Forelimb muscle (tissue), 1 donor: ENCODE measurements at places on chromosomes 3 and 15.
A peak's percentile ranks its signal among the peaks of the same experiment; 100 is the strongest.

GRCh38 chr15:58491499-58492202 lies 59.9 kb downstream of the LIPC start:
- DNase-seq, result no peak

DNA sequence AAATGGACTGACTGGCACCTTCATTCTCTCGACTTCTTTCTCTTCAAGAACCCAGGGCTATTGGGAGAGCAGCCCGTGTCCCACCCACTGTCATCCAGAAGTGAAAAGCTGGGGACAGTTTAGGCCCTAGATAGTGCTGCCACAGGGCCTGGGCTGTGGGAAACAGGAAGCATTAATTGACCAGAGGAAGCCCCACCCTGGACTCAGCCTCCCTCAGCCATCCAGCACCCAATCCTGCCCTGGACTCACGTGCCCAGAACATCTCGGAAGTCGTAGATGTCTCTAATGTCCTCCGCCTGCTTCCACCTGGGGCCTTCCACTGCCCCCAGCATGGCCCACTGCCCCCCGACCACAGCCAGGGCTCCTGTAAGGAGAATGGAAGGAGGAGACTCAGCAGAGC lies 2.3 kb downstream of the CAMK1 start:
- no peak for DNase-seq

- no peak for DNase-seq
Observed at GRCh38 chr3:197736010-197736490, 654 bp downstream of the RUBCN start.

- no peak for DNase-seq
Observed at GRCh38 chr15:75712668-75713337, at the start of gene CSPG4. CSPG4 (minus strand) TSS chr15:75712848; CDS start chr15:75712755, 93 bp downstream.

GRCh38 chr15:58590236-58590635 lies 158.4 kb downstream of the LIPC start:
- DNase-seq, result no peak

DNA sequence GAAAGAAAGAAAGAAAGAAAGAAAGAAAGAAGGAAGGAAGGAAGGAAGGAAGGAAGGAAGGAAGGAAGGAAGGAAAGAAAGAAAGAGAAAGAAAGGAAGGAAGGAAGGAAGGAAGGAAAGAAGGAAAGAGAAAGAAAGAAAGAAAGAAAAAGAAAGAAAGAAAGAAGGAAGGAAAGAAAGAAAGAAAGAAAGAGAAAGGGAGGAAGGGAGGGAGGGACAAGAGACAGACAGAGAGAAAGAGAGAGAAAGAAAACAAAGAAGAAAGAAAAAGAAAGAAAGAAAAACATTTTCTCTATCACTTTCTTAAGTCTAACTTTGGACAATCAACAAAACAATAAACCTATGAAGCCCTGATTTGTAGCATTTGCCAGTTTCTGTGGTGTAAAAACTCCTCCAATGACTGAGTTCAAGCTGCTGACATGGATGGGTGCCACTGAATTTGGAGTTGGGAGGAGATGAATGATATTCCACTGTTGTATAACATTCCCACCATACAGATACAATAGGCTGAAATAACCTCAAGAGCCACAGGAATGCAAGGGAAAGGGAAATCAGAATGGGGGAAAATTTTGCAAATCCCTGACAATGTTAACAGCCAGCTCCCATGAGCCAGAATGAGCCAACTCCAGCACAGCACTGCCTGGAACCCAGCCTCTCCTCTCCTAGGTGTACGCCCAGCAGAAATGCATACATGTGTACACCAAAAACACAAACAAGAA lies 15.0 kb upstream of the RTP3 start:
- peak; percentile 13 for DNase-seq

DNA sequence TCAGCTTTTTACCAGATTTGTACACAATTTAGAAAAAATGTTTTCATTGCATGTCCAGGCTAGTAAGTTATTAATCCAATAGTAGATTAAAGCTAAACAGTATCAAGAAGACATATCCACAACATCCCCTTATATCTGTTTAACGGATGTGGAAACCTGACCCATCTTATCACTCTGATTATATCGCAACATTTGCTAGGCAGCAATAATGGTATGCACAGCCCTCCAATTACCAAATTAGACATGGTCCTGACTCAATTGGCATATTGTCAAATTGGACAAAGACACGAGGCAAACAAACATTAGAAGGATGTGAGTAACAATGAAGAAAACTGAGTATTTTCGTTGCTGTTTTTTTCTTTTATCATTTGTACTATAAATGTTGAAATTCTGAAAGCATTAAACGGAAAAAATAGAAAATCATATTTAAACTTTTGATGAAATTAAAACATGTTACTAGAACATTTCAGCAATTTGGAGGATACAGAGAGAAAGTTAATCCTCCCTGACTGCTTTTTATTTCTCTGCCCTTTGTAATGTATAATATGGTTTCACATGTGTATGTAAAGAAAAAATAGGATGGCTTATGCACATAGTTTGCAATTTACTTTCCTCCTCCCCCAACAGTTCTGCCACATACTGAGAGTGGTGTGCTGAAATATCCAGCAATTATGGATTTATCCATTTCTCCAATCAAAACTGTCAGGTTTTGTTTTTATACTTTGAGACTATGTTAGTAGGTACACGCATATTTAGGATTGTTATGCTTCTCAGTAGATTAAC lies 633.7 kb downstream of the ZIC1 start:
- no peak for DNase-seq

DNA sequence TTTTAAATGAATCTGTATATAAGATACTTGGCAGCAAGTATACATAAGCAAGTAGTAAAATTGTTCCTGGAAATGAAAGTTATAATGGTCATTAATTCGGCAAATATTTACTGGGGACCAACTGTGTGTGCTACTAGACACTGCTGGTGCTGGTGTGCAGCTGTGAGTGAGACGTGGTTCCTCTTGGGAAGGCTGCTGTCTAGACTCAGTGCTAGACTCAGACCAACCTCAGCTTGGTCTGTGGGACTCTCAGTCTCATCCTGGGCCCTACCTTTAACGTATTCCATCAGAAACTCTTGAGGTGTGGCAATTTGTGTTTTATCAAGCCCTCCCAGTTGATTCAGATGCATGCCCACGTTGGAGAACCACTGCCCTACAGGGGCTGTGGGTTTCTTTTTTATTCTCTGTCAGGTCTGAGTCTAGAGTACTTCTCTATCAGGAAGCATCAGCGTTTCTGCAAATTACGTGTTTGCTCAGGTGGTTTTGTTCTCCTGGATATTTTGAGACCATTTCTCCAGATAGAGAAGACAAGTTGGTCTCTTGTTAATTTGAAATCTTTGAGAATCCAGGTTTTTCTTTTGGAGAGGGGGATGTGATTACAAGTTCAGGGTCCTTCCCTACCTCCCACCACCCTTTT lies 6.8 kb downstream of the TLNRD1 start:
- DNase-seq, result no peak

GRCh38 chr3:125072749-125073389 lies 17.1 kb upstream of the HEG1 start:
- no peak for DNase-seq

DNA sequence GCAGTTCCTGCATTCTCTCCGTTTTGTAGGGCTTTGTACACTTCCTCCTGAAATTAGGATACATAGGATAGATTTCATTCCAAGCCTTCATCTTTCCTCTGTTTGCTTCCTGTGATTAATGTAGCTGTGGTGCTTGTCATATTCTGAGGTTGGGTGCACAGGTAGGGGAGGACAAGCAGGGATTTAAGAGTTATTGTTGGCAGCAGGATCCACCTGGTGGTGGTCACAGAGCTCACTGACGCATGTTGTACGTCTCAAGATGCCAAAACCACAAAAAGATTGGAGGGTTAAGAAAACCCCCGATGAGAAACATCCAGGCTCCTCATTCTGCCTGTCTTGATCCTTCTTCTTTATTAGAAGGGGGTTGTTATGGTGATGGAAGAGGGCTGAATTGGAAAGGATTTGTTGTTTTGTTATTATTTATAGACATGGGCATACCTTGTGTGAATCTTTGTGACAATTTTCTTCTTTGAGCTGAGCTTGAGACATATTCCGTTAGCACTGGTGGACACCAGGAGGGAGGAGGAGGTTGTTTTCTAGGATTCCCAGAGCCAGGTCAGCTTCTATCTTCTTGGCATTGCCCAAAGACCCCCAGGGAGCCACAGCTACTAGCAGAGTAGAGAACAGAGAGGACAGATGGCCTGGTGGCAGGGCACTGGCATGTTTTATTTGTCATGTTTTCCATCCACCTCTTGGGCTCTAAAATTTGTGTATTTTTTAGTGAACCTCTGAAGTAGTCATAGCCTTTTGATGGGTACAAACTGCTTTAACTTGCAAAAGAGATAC lies 57.7 kb upstream of the LARS2 start:
- no peak for DNase-seq

GRCh38 chr15:100521907-100522306 lies 6.8 kb downstream of the CERS3 start:
- no peak for DNase-seq
